ENCODE measurements at places on chromosomes 16 and 17.

DNA sequence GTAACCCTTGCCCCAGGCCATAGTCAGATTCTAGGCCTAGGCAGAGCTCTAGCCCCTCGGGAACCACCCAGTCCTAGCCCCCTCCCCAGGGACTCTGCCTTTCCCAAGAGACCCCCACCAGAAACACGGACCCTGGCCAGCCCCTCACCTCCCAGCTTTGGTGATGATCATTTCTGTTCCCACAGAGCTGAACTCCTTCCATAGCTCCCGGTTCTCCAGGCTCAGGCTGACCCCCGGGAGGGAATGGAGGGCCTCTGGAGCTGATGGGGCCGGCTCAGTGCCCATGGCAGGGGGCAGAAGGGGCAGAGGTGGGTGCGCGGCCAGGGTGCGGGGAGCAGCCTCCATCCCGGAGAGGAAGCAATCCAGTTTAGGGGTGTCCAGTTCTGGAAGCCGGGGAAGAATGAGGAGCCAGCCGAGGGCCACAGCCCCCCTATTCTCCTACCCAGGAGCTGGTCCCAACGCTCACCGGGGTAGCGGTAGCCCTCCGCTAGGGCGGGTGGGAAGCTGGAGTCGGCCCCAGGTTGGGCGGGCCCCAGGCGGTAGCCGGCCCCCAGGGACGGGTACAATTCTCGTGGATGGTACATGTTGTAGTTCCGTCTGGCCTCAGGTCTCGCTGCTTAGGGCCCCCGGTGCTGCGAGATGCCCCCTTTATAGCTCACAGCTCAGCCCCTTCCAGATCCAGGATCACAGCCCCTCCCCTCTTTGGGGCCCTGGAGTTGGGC is 953 bp downstream of the TBX6 start:
- ATAC-seq = no peak

DNA sequence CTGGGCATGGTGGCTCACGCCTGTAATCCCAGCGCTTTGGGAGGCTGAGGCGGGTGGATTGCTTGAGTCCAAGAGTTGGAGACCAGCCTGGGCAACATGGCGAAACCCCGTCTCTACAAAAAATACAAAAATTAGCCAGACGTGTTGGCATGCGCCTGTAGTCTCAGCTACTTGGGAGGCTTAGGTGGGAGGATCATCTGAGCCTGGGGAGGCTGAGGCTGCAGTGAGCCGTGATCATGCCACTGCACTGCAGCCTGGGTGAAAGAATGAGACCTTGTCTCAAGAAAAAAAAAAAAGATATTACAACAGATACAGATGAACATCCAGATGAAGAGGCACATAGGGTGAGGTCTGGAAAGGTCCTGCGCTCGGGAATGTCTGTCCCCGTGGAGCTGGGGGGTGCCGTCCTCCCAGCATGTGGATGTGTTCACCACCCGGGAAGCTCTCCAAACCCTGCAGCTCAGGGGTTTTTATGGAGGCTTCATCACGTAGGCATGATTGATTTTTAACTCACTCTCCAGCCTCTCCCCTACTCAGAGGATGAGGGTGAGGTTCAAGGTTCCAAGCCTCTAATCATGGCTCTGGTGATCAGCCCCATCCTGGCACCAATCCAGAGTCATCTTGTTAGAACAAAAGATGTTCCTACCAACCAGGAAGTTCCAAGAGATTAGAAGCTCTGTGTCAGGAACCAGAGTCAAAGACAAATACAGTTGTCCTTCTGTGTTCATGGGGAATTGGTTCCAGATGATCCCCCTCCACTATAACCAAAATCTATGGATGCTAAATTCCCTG is 85.0 kb upstream of the DNAJA2 start:
- no peak for ATAC-seq

- peak; percentile 44 for ATAC-seq
Observed at GRCh38 chr17:42287305-42287976, 857 bp upstream of the STAT5A start.

DNA sequence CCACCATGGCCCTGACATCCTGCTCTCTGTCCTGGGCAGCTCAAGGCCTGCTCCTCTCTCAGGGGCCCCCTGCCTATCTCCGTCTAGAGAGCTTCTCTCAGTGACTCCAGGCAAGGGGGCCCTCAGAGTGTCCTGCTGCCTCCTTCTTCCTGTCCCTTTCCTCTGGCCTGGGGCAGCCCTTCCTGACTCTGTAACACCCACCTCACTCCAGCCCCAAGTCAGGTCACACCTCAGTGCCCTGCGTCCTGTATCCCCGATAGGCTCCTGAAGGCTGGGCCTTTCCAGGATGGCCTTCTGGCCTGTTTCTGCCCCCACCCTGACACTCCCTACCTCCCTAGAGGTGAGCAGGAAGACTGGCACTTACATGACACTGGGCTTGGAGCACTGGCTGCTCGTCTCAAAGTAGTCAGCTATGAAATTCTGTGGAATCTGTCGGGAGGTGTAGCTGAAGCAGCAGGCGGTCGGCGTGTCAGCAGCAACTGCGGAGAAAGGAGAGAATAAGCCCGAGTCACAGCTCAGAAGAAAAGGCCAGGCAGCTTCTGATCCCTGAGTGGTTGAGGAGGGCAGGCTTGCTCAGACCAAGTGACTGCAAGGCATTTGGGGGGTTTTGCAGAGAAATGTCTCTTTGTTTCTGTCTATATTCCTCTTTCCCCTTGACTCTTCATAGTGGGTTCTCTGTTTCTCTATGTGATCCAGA is 976 bp downstream of the CCL3L1 start:
- no peak for ATAC-seq

GRCh38 chr17:58320570-58321323 is 7.8 kb downstream of the TSPOAP1 start:
- no peak for ATAC-seq

GRCh38 chr17:49898366-49899190 is 50.7 kb upstream of the TAC4 start:
- ATAC-seq = no peak

- ATAC-seq = no peak
Observed at GRCh38 chr17:68417317-68417716, 40.0 kb downstream of the WIPI1 start.

DNA sequence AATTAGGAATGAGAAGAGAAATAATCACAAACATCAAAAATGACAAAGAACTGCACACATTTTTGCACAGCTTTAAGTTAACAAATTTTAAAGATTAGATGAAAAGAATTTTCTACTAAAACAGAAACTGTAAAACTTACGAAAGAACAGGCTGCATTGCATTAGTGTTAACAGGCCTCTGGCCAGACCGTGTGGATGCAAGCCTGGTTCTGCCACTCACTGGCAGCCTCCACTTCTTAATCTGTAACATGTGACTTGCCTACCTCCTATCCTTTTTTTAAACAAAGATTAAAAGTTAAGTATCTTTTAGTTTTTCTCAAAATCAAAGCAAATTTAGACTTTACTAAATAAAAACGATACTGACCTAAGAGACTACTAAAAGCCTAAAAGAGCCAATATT is 37.5 kb downstream of the CREBBP start:
- ATAC-seq = no peak

- ATAC-seq = peak; percentile 13
Observed at GRCh38 chr16:27242868-27243590, 25.5 kb downstream of the NSMCE1 start.

- ATAC-seq = no peak
Observed at GRCh38 chr17:68277807-68278206, 13.1 kb downstream of the SLC16A6 start.

DNA sequence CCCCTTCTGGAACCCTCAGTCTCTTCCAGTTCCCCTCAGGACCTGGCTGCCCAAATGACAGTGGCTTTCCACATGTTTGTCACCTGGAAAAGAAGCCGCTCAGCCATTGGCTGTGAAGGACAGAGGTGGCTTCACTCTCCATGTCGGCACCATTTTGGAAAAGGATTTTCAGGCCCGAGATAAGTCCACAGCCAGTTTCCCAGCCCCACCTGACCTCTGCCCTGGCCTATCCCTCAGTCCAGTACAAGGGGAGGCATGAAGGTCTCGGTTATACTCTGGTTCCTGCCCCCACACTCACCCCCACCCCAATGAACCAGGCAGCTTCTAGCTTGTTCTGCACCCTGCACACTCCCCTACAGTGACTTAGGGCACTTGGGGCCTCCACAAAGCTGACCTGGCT is 15.2 kb downstream of the AOC3 start:
- ATAC-seq = no peak

DNA sequence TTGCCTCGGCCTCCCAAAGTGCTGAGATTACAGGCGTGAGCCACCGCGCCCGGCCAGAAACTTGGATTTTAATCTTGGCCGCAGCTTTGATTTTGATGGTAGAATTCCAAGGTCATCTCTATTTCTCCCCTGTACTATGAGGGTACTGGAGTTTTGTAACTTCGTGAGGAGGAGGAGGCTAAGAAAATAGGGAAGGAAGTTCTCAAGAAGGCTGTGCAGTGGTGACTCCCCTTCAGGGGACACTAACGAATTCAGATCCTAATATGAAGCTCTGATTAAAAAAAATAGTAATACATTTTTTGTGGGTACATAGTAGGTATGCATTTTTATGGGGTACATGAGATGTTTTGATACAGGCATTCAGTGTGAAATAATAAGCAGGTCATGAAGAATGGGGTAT is 55.9 kb downstream of the LDHD start:
- no peak for ATAC-seq

- ATAC-seq = no peak
Observed at GRCh38 chr17:57370619-57371018, 114.3 kb downstream of the MSI2 start.

- ATAC-seq = no peak
Observed at GRCh38 chr16:2165861-2166260, 10.3 kb downstream of the TRAF7 start.

DNA sequence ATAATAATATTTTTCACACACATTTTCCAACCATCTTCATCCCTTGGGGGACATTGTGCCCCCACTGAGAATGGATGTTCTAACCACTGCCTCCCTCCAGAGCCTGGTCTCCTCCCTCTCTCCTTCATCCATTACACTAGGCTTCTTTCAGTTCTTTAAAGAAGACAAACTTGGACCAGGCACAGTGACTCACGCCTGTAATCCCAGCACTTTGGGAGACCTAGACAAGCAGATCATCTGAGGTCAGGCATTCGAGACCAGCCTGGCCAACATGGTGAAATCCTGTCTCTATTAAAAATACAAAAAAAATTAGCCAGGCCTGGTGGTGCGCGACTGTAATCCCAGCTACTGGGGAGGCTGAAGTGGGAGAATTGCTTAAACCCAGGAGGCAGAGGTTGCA is 6.5 kb downstream of the ALOX15 start:
- no peak for ATAC-seq

GRCh38 chr16:3654249-3654991 is at the start of gene DNASE1:
TSS of gene DNASE1 (plus strand) at chr16:3654691. CDS start at chr16:3655374, 683 bp downstream.
- ATAC-seq = peak; percentile 76

DNA sequence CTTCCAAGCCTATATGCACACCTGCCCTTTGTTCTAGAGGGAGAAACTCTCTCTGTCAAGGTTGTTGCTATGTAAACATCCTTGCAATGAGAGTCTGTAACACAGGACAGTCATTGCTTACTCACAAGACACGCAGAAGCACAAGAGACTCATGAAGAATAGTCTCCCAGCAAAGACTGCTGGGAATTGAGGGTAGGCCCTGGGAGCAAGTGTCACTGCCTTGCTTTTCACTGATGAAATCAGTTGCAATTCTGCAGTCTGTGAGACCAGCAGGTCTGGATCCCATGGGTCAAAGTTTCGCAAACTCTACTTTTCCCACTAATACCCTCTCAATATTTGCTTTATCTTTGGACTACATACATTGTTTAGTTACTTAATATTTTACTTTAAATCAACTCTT is 177.4 kb downstream of the FTO start:
- ATAC-seq = no peak

DNA sequence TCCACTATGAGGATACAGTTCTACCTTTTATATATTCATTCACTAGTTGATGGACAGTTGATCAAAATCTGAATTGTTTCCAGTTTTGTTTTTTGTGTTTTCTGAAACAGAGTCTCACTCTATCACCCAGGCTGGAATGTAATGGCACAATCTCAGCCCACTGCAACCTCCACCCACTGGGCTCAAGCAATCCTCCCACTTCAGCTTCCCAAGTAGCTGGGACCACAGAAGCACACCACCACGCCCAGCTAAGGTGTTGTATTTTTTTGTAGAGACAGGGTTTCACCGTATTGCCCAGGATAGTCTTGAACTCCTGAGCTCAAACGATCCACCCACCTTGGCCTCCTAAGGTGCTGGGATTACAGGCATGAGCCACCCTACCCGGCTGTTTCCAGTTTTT is 21.0 kb downstream of the LSM12 start:
- no peak for ATAC-seq

DNA sequence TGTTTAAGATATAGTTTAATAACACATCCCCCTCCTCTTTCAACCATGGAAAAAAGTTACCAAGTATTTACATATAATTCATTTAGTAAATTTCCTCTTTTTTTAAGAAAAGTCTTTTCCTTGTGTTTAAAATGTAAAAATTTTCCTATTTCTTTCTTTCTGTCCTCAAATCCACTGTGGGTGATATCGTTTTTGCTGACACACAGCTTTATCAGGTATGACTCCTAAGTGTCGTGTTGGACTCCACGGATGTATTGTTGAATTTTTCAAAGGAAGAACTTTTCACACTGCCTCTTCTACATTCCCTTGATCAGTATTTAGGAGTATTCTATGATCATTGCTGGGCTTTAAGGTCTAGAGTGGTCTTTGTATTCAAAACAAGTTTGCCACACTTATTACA is 33.1 kb downstream of the CYLD start:
- ATAC-seq = no peak

- ATAC-seq = no peak
Observed at GRCh38 chr16:56743840-56744239, 13.9 kb downstream of the NUP93 start.

DNA sequence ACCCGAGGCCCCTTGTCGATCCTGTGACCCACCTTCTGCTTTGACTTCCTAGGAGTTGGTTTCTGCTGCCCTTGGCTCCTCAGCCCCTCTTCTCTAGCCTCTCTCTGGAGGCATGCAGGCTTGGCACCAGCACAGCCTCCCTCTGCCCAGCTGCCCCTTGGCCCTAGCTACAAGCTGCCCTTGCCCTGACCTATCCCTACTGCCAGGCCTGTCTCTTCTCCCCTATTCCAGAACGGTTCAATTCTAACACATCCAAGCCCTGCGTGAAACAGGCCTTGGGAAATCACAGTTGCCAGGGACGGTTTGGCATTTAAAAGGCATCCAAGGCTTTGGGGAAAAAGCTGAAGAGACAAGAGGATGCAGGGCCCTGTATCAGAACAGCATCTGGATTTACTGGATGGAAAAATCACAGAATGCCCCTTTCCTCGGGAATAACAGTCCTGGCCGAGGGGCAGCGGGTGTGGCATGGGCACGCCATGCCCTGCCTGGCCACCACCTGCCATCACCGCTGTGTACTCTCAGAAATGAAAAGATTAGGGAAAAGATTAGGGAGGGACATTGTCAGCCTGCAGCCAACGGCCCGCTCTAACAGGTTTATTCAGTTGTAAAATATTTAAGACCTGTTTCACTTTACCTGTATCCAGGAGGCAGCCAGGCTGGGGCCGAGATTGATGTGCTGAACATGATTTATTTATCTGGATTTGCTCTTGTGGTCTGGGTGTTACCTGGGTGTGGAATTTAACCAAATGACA is 15.8 kb downstream of the RAI1 start:
- ATAC-seq = no peak

All from activated T-helper 17 cell treated with anti-CD3 and anti-CD28 coated beads, Interleukin-2, amount 50 U/mL, for 72 hours (primary cell).